Hippocampal formation (tissue), 2 donors: ENCODE measurements at places on chromosomes 12 and 14.
A peak's percentile ranks its signal among the peaks of the same experiment; 100 is the strongest.

- DNase-seq, result no peak
These were observed 270.5 kb downstream of the BCAT1 start for GRCh38 chr12:24678436-24678835.

DNA sequence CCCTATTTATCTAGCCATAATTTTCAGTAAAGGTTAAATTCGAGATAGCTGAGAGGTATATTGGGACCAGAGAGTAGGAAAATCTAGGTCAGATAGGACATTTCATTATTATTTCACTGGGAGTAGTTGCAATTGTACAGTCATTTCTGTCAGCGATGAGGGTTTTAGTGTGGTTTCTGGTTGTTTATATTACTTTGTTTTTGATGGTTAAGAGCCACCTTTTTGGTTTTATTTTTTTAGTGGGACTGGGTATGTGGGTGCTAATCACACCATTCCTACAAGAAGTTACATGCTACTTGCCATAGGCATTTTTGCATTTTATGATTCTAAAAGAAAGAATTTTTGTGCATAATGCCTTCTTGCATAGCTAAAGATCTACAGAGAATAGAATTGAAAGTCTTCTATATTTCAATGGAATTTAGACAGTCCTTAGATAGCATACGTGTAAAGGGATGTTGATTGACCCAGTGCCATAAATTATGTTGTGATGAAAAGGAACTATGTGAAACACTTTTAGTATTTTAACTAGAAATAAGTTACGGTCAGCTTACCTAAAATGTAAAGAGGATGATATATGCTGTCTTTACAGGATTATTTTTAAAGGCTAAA is 85.2 kb downstream of the KTN1 start:
- DNase-seq, result no peak

- peak; percentile 48 for DNase-seq
These were observed 24.6 kb downstream of the PEBP1 start for GRCh38 chr12:118160536-118160935.

DNA sequence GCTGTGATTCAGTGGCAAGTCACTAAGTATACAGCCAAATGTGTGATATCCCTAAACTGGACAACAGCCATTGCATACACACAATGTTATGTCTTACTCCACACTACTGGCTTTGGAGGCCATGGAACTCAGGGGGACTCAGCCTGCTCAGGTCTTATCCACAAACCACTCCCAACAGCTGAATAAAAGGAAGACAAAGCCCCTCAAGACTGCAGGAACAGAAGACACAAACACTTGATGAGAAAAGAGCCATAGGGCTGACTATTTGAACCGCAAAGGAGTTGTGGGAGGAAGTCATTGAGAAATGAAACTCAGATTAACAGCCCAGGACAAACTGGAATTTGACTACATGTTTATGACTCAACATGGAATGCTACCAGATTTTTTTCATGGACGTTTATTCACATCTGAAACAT is 40.9 kb downstream of the PTGER2 start:
- DNase-seq, result no peak

DNA sequence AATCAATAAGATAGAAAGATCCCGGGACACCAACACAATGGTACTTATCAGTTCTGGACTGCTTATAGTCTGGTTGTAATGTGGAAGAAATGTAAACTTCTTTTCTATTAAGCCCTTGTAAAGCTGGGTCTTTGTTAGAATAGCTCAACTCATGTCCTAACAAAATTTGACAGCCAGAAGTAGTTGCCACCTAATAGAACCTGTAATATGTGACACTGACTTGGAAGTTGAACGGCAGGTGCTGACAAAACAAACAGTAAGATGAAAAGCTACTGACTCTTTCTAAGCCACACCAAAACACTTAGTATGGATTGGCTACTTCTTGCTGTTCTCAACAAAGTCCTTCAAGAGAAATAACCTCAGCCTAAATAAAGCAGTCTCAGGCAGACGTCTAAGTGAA is 56.6 kb downstream of the KIF21A start:
- DNase-seq, result no peak
